GM12891 (cell line): ENCODE measurements at places on chromosomes 5 and 9.

DNA sequence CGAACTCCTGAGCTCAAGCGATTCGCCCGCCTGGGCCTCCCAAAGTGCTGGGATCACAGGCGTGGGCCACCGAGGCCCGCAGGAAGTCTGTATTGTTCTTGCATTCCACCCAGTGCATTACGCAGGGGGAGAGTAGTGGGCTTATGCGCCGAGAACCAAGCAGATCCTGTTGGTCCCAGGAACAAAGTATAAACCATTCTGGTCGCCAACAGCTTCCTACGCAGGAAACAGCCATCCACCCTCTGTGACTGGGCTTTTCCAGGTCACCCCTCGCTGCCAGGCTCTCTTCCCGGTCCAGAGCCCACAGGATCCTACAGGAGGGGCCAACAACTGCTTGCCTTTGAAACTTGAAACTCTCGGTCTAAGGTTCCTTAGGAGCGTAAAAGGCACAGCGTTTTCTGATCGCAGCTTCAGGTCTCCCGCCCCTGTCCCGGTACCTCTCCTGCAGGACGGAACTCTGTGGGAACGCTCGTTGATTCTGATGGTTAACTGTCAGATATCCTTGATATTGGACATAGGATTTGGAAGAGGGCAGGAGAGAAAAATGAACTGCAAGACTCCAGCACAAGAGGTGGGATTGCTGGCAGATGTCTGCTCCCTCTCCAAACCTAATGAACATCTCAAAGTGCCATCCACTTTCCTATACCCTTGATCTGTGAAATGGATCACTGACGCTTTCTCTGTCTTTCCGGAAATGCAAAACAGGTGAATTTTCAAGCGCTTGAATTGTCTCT is 4.2 kb upstream of the ANXA2R start:
- DNase-seq = no peak

DNA sequence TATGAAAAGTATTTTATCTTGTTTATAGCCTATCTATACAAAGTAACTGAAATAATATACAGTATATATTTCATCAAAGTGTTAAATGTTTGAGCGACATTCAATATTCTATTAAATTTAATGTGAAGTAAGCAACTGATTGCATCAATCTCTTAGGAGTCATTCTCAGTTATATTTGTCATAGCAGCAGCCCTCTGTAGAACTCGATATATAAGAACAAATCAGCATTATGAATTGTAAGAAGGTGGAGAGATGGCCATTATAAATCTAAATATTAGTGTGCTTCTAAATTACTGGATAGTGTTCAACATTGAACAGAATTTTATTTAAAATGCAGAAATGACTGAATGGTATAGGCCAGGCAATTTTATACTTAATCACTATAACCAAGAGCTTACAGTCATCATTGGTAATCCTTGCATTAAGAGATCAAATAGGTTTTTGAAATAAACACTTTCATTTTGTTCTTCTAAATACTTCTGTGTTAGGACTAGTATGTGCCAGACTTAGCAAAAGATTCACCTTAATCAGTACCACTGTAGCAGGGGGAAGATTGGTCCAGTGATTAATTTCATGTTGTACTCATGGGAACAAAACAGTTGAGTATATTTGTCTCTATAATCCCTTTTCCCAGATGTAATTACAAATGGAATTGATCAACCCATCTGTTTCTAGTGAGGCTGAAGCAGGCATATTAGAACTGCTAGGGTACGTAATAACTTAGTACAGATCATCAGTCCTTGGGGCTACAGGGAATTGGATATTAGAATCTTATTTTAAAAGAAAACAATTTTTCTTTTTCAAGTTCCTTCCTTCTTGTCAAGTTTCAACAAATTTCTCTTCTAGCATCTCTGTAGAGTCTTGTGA is 108.3 kb upstream of the TYRP1 start:
- no peak for DNase-seq

- DNase-seq = no peak
These were observed 670.5 kb upstream of the SEMA6A start for GRCh38 chr5:117245130-117245529.

- no peak for DNase-seq
These were observed 49.3 kb downstream of the CCL28 start for GRCh38 chr5:43362725-43363435.

DNA sequence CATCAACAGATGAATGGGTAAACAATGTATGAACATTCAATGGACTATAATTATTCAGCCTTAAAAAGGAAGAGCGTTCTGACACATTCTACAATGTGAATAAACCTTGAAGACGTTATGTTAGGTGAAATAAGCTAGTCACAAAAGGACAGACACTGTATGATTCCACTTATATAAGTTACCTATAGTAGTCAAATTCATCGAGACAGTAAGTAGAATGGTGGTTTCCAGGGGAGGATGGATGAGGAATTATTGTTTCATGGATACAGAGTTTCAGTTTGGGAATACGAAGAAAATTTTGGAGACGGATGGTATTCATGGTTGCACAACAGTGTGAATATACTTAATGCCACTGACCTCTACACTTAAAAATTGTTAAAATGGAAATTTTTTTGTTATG is 216.4 kb downstream of the CACNA1B start:
- DNase-seq = no peak

DNA sequence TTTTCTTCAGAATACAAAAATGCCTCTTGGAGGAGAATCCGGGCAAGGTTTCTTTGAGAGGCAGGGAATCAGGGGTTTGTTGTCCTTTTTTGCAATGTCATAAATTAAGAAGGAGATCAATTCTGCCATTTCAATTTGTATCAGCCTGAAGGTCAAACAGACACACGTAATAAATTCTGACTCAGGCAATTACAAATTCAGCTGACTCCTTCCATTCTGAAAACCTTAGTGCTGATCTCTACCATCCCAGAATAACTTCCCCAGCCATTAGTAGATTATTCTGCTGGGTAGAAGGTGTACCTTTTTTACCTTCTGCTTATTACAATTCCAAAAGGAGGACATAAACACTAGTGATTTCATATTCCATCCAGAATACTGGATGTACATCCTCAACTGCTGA is 516.6 kb downstream of the AGTPBP1 start:
- DNase-seq = no peak

DNA sequence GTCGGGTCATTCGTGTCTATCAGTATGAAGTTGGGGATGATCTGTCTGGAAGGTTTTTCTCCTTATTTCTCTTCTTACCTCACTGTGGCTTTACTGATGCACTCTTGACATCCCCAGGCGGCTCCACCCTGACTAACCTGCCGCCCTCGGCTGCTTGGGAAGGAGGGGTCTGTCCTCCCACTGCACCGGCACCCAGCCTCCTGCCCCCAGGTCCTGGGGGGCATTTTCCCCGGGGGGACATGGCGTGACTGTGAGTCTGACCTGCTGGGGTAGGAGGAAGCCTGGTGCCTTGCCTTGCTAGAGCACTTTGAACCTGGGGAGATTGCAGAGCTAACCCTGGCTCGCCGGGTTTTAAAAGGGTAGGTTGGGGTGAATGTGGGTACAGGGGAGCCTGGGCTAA is 27.5 kb downstream of the DYNC2I2 start:
- no peak for DNase-seq

GRCh38 chr9:113935677-113936380 is 59.7 kb downstream of the ZNF618 start:
- no peak for DNase-seq

DNA sequence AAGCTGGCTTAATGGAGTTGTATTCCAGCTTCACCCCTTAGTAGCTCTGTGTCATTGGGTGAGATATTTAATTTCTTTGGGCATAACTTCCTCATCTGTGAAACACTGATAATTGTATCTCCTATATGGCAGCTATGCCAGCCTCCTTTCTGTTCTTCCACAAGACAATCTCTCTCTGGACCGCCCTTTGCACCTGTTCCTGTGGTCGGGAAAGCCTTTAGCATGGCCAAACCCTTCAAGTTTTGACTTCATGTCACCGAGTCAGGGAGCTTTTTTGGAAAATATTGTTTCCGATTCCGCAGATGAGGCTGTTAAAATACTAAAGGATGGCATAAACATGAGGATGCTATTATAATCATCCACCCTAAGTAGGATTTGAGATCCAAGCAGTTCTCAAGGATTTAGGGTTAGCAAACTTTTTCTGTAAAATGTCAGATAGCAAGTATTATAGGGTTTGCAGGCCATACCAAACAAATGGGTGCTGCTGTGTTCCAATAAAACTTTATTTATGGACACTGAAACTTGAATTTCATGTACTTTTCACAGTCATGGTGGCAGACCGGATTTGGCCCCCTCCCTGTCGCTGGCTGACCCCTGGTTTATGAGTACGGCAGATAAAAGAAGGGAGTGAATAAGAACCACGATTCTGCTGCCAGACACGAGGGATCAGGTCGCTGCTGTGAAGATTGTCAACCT is 695 bp upstream of the NDFIP1 start:
- DNase-seq = no peak

DNA sequence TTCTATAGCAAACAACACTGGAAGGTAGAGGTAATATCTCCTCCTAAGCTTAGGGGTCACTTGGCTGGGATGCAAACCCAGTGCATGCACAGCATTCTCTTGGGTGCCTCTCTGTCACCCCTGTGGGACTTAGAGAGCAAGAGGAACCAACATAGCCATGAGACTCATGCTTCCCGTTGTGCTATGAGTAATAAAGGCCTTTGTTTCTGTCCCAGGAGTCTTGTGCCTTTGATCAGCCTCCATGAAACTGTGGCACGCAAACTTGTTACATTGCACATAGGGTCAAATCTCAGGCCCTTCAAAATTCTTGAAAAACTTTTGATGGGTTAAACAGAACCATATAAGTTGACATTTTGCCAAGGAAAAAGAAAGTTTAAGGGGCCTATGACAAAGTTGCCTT is 272.8 kb downstream of the TAF11L14 start:
- DNase-seq = no peak

DNA sequence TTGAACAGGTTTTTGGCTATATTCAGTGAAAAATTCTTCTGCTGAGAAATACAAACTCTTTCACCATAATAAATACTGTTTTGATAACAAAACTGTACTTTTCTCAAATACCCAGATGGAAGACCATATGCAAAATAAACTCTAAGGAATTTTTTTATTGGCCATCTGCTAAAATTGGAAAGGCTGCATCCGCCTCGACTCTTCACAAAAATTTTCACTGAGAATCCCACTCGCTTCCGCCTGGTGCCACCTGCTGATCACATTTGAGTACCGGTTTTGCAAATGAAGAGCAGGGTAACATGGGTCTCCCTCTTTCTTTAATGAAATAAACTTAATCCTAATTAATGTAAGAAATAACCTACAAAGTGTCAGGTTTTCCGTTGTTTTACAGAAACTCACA is 76.4 kb downstream of the TTLL11 start:
- no peak for DNase-seq

DNA sequence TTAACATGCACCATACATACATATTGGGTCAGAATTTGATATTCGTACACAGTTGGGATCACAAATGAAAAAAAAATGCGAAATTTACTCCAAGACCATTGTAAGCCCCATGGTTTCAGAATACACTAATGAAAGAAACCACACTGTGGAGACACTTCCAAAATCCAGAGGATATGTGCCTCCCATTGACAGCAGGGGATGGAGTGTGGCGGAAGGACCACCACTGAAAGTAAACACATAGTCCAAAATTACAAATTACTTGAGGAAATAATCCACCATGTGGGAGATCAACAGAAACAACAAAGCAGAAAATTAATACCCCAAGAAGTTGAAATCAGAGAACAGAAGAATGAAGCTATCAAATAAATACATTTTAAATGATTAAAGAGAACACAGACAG is 291.6 kb upstream of the PAPPA start:
- DNase-seq = no peak

DNA sequence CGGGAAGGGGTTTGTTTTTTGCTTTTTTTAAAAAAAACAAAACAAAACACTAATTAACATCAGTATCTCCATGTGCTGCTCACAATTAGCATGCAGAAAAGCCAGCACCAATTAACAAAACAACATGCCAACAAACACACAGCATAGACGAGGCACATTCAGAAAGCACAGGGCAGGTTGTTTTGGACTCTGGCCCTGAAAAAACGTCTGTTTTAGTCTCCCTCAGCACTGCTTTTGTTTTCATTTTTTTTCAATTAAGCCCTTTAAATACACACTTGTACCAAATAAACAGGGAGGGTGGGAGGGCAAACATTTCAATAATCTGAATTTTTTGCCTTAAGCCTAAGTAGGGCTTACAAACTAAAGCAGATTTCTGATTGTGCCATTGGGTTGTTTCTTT is 309.6 kb downstream of the DTWD2 start:
- no peak for DNase-seq

DNA sequence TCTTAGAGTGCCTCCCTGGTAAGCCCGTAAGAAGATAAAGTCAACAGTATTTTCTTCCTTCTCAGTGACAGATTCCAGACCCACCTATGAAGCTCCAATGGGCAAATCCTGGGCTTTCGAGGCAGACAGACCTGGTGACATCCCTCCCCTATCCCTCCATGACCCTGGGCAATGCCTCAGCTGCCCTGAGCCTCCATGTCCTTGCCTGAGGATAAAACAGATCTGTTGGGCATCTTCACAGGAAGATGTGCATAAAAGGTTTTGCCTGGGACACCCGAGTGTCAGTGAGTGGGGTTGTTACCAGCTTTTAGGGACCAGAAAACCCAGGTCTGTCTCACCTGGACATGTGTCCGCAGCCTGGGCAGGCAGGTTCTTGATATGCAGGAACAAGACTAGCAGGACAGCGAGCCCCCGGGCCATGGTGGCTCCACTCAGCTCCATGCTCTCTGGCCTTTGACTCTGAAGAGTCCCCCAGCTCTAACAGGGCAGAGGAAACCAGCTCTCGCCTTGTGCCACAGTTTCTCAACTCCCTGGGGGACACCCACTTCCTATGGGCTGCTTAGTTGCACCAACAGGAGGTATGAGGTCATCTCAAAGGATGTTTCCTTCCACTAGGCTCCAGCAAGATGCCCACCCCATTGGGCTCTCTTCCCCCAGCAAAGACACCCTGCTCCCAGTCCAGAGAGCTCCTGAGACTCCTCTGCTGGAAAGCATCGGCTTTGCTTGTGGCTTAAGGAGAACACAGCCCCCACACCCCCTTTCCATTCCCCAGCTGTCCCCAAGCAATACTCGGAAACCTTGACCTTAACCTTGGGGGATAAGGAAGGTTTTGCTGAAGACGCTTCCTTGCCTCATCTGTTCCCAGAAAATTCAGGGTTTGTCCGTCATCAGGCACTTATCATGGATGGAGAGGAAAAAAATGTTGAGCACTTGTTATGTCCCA is at the start of gene FCN1:
Gene FCN1, minus strand, starts transcription at position 482 of the 943 bp plus-strand sequence. Its CDS starts 41 bp downstream, at position 441.
- no peak for DNase-seq

GRCh38 chr5:179303451-179304200 is 41.6 kb downstream of the ADAMTS2 start:
- no peak for DNase-seq

DNA sequence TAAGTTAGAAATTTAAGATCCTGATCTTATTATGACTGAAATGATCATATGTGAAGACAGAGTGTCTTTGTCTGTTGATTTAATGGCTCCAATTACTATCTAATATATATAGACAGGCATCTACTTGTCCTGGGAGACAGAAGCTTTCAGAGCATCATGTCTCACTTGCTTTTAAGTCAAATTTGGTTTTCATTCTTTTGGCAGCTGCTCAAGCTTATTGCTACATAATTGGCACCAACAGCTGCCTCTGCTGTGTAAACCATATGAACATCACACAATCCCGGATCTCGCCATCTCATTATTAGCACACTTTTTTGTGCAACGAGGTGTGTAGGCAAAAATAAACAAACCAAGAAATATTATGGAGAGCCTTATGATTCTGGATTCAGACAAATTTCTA is 1717.9 kb downstream of the EFNA5 start:
- no peak for DNase-seq

- DNase-seq = no peak
These were observed 14.1 kb upstream of the SLC25A51 start for GRCh38 chr9:37917801-37918664.

GRCh38 chr9:105138306-105138801 is 106.1 kb upstream of the SLC44A1 start:
- DNase-seq = no peak

- DNase-seq = no peak
These were observed 158.4 kb upstream of the PIK3R1 start for GRCh38 chr5:68057191-68057590.
